DMS153 (cell line): ENCODE measurements at places on chromosomes 6 and 20.

DNA sequence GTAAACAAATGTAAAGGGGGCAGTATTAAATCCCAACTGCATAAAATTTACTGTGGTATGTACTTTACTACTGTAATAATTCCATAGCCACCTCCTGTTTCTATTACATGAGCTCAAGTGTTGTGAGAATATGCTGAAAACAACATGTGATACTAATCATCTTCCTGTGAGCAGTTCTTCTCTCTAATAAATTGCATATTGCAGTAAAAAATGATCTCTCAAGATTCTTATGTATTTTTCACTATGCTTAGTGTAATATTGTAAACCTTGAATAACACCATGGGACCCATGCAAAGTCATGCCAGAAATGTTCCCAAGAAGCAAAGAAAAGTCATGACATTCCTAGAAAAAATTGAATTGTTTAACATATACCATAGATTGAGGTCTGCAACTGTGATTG, 133.0 kb upstream of the ATXN1 start:
- DNase-seq = no peak

DNA sequence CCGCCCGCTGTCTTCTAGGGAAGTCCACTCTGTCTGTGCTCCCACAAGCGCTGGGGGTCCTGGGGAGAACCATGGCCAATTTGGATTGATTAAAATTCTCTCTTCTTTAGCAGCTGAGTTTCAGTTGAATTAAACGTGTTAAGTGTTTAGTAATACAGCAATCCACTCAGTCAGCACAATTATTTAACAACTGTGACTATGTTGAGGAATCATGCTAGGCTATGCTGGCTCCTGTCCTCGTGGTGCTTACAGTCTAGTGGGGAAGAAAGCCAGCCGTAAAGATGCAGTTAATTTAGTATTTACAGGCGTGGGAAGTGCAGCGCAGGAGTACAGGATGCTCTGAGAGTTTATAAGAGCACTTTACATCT, 88.9 kb upstream of the FOXP4 start:
- peak; percentile 39 for DNase-seq

- DNase-seq = no peak
These were observed 17.5 kb upstream of the SAMD3 start for GRCh38 chr6:130240232-130240631.

GRCh38 chr6:24891004-24891403, 44.8 kb downstream of the RIPOR2 start:
- no peak for DNase-seq

- no peak for DNase-seq
These were observed 134.0 kb downstream of the WDR27 start for GRCh38 chr6:169567819-169568218.

GRCh38 chr6:106495014-106495413, 134.3 kb downstream of the RTN4IP1 start:
- DNase-seq = no peak

GRCh38 chr6:72042088-72042487, 155.7 kb downstream of the RIMS1 start:
- peak; percentile 19 for DNase-seq

- DNase-seq = no peak
These were observed 598 bp downstream of the TBP start for GRCh38 chr6:170554796-170555137.

GRCh38 chr6:14889188-14889587, 356.7 kb upstream of the JARID2 start:
- DNase-seq = no peak

DNA sequence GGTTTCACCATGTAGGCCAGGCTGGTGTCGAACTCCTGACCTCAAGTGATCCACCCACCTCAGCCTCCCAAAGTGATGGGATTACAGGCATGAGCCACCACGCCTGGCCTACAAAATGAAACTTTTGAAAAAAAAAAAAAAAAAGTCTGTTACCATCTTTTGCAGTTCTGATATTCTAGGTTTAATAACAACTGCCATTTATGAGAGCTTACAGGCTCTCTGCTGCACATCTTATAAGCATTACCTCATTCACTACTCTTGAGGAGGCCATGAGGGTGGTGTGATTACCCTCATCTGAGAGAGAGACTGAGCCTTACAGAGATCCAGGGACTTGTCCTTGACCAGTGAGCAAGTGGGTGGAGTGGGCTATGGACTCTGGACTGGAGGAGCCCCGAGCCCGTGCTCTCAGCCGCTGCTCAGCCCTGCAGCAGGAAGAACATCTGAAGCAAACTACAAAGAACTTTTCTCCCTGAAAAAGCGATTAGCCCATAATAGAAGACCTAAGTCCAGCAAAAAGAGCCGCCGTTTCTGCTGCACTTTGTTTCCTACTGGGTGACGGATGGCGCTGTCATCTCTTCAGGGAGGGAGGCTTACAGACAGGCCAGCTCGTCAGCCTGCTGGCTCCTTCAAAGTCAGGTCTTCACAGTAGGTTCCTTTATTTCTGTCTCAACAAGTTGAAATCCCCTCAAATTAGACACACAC, 119.8 kb upstream of the AKAP12 start:
- DNase-seq = no peak

DNA sequence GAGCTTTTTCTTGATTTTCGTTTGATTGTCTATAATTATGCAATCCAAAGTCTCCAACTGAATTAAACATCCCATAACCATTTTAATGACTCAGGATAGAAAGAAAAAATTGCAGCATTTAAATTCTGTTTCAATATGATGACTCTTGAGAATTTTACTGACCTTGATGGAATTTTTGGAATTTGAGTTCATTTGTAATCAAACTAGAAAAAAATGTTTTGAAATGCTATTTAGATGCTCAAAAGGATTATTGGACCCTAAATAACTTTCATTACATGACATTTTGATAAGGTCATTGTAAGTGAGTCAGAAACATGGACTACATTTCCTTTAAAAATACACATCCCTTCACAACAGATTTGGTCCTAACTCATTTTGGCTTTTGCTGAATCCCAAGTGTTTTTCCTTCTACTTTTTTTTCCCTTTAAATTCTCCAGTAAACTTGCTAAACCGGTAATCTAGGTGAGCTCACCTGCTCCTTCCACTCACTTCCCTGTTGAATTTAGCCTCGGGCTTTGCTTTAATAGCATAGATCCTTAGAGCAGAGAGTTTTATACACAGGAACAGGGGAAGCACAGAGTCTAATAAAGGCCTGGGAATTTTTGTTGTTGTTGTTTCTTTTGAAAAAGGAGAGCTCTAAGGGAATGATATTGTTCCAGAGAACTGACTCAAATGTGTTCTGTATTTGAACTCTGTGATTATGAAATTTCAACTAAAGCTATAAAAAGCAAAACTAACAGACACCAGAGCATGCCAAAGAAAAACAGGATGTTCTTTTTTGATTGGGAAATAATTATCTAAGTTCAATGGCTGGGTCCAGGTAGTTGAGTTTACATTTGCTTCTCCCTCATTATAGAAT, 1088.2 kb upstream of the CITED2 start:
- DNase-seq = peak; percentile 88

DNA sequence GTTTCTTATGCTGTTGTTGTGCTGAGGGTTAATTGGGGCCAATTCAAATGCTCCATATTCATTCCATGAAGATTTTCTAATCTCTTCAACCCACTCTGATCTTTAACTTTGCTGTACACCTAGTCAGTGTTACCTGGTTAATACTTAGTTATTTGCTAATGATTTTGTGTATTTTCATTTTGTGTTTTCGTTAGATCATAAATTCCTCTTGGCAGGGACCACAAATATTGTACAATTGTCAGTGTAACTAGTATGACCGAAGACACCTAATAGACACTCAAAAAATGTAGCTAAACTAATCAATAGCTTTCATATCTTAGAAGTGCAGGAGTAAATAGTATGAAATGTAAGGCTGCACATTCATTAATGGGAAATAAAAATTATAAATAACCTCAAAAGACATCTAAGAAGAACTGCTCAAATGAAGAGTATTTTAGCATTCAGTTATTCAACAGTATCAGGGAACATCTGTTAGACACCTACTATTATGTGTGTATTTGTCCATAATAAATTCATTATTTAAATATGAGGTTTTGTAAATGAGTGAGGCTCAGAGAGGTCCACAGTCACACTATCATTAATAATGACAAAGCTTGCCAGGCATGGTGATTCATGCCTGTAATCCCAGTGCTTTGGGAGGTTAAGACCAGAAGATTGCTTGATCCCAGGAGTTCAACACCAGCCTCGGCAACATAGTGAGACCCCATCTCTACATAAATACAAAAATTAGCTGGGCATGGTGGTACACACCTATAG, 13.4 kb upstream of the HSF2 start:
- DNase-seq = no peak

GRCh38 chr6:83696674-83697073, 12.2 kb downstream of the SNAP91 start:
- no peak for DNase-seq

- no peak for DNase-seq
These were observed 43.0 kb downstream of the VEGFA start for GRCh38 chr6:43812850-43813578.

DNA sequence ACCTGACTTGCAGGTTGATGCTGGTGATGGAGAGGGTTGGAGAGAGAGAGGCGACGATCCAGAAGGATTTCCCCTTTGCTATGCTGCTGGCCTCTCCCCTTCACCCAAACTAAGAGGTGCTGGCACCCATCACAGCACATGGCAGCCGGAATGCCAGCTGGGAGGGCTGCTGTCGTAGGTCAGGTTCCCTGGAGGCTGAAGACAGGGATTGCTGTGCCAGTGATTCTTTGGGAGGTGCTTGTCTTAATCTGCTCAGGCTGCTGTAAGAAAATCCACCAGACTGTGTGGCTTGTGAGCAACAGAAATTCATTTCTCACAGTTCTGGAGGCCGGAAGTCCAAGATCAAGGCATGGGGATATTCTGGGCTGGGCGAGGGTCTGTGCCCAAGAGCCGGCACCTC, 4.4 kb upstream of the ARFGAP1 start:
- DNase-seq = no peak

GRCh38 chr20:34544109-34544796, 14.3 kb upstream of the MAP1LC3A start:
- DNase-seq = no peak

DNA sequence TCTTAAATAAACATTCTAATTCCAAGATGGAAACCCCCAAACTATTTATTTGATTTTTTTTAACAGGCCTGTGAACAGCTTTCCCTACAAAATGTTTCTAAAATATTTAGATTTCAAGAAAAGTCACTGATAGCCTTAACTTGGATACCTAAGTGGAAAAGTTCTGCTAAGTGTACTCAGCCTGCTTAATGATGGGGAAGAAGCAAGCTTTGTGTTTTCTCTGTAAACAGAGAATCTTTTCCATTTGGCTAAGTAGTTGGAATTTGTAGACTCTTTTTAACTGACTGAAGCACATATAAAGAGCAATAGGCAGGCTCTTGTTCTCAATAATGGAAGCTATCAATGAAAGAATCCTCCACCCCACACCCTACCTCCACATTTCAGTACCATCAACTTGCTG, 108.2 kb downstream of the KIF6 start:
- no peak for DNase-seq

GRCh38 chr20:35598899-35599775, 16.5 kb upstream of the SPAG4 start:
- DNase-seq = no peak

DNA sequence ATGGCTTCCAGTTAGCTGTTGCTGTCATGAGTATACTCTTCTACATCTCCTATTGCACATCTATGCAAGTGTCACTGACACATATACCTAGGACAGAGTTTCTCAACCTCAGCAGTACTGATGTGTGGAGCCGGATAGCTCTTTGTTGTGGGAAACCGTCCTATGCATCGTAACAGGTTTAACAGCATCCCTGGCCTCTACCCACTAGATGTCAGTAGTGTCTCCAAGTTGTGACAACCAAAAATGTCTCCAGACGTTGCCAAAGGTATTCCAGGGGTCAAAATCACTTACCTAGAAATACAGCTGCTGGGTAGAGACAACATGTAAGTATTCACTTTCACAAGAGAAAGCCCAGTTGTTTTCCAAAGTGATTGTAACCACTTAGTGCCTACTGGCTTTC, 637.6 kb downstream of the RNF144B start:
- no peak for DNase-seq

GRCh38 chr6:130643361-130643760, 183.8 kb upstream of the SMLR1 start:
- DNase-seq = no peak

DNA sequence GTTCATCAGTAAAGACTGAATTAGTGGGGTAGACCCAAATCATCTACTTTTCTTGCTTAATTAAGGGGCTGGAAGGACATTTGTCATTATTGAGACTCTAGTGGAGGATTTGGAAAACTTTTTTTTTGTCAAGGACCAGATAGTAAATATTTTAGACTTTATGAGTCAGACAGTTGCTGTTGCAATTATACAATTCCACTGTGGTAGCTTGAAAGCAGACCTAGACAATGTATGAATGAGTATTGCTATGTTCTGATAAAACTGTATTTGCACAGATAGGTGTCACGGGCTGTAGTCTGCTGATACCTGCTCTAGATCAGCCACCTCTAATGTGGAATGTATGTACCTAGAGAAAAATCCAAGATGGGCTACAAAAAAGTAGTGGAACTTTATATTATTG, 175.0 kb downstream of the CARMIL1 start:
- DNase-seq = no peak

- peak; percentile 76 for DNase-seq
These were observed 8.9 kb upstream of the DDR1 start for GRCh38 chr6:30875244-30876038.

GRCh38 chr20:23268792-23269354, 81.7 kb upstream of the NXT1 start:
- no peak for DNase-seq

DNA sequence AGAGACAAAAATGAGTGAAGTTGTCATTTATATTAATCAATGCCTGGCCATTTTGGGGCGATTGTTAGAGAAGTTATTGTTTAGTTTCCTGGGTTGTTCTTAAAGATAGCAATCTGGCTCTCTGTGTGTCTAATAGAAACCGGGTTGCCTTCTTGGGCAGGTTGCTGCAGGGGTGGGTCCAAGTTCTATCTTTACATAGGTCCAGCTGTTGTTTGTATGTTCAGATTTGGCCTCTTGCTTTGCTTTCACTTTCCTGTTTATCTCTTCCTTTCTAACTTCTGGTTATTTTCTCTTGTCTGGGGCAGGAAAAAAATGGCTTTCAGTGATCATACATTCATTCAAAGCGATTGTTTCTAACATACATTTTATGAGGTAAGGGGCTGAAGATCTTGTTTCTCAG, 128.4 kb upstream of the NOX3 start:
- DNase-seq = no peak

DNA sequence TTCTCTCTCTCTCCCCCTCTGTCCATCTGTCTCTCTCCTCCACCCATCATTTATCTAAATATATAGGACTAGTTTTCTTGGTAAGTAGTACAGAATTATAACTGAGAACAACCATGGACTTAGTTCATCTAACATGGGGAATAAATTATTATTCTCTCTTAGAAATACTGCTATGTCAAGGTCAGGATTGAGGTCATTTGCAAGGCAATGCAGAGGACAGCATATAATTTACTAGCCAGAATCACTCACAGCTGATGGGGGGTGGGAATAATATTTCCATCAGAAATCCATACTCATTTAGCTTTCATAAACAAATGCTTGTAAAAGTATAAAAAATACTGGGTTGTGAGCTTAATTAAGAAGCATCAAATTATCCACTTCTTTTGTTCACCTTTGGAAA, 553.9 kb upstream of the POU3F2 start:
- no peak for DNase-seq

DNA sequence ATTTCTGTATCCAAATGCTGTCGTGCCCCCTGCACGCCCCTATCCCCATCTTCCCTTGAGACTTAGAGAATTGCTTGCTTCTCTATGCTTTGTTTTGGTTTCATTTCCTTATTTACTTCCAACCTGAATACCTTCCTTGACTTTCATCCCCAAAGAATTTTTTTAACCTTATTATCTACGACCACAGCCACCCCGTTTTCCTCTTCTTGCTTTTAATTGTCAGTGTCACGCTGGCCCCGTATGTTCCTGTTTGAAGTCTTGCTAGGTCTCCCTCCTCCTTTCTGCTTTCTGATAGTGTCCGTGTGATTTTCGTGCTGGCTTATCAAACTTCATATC, 40.1 kb downstream of the RNF217 start:
- no peak for DNase-seq
